Cardiac fibroblast (primary cell): ENCODE measurements at places on chromosomes 7 and 10.
A peak's percentile ranks its signal among the peaks of the same experiment; 100 is the strongest.

GRCh38 chr10:32393911-32394310, 47.0 kb upstream of the EPC1 start:
- no peak for DNase-seq

- DNase-seq, result no peak
Observed at GRCh38 chr7:117470777-117471176, 9.0 kb upstream of the CFTR start.

GRCh38 chr10:76242956-76243355, 811.5 kb downstream of the LRMDA start:
- DNase-seq, result no peak

DNA sequence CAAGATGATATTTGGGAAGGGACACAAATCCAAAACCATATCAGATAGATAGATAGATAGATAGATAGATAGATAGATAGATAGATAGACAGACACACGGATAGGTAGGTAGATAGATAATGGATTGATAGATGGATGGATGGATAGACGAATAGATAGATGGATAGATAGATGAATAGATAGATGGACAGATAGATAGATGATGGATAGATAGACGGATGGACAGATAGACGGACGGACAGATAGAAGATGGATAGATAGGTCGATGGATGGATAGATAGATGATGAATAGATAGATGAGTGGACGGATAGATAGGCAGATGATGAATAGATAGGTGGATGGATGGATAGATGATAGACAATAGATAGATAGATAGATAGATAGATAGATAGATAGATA, 39.8 kb downstream of the NPTX2 start:
- DNase-seq, result no peak

DNA sequence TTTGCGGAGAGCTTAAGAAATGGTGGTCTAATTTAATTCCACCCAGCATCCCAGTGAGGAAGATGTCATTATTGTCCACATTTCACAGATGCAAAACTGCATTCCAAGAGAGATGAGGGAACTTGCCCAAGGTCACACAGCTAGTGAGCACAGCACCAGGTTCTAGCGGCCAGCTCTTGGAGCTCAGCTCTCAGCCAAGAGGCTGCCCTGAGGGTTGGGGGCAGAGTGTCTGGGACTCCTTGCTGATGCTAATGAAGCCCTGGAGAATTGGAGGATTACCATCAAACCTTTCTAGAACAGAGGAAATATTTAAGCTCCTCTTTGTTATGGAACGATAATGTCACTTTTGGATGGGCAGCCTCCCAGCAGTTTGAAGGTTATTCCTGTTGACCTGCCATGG, 48.0 kb downstream of the PLPP4 start:
- no peak for DNase-seq

DNA sequence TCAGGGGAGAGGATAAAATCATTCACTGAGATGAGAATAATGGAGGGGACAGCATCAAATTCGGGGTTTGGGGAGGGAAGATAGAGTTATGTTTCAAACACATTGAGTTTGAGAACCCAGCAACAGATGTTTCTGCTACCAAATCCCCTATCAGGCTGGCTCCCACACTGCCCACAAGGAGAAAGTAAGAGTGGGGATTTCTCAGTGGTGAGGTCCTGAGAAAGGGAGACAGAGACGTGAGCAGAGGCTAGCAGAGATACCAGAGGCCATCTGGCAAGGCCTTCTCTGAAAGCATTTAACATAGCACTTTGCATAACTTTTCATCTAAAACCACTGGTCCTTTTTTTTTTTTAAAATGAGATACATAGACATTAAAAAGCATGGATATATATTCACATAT, 7.8 kb upstream of the SLF2 start:
- no peak for DNase-seq

DNA sequence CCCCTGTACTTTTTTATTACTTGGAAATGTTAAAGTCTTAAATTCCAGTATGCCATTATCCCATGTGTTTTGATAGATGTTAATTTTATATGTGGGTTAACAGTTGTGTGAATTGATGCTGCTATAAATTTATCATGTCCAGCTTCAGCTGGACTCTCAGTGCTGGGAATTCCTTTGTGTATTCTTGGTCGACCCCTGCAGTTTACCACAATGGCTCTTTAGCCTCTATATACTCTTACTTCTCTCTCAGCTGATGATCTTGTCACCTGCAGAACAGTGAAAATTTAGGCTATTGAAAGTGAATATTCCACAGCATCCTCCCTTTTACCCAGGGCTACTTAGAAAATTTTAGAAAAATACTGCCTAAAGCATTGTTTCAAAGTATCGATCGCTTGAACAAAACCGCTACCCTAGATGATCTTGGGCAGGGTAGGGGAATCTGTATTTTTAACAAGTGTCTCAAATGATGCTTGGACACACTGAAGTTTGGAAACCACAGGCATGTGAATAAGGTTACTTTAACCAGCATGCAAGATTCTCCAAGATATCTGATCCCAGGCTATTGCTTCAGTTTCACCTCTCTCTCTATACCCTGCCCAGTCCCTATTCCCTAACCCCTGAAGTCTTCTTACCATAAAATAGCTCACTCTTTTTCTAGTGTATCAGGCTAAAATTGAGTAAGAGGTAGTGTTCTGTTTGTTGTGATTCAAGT, 25.4 kb downstream of the LCOR start:
- DNase-seq, result no peak

- no peak for DNase-seq
Observed at GRCh38 chr7:96527133-96527827, 182.4 kb downstream of the SEM1 start.

DNA sequence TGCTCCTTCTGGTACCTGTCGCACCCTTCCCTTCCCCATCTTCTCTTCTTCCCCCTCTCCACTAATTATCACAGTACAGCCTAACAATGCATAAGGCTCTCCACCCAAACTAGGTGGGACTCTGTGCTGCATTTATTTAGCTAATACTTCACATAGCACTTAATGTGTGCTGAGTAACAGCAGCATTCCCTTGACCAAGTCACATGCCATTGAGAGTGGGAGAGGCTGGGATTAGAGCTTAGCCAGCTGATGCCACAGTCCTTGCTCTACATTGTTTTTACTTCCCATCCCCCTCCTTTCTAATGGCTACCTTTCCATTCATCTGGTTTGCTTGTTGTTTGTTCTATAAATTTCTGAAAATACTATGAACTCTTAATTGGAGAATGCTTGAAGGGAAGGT, 426.9 kb downstream of the LRMDA start:
- DNase-seq, result no peak

DNA sequence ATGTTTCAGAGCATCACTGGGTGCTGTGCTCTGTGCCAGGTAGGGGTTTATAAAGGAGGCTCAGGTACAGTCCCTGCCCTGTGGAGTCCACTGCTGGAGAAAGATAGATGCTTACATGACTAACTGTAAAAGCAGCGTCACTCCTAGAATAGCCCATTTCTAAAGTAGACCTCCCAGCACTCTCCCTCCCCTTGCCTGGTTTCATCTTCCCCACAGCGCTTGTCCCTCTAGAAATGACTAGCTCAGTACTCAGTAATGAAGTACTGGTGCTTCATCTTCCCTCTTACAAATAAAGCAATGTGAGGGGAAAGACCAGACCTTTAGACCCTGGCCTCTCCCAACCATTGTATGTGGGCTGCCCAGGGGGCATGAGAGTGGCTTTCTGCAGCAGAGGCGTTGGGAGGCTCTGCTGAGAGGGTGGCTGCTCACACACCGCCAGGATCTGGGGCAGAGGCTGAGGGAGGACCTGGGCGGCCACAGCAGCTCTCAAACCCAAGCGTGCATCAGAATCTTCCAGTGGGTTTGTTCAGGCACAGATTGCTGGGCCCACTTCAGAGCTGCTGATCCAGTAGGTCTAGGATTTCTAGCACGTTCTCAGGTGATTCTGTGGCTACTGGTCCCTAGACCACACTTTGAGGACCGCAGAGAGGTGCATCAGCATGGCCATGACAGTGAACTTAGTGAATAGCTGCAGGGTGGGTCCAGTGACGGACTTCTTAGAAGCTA, 110.3 kb upstream of the ANLN start:
- no peak for DNase-seq

GRCh38 chr7:101882595-101883564, 65.5 kb downstream of the CUX1 start:
- peak; percentile 99 for DNase-seq

DNA sequence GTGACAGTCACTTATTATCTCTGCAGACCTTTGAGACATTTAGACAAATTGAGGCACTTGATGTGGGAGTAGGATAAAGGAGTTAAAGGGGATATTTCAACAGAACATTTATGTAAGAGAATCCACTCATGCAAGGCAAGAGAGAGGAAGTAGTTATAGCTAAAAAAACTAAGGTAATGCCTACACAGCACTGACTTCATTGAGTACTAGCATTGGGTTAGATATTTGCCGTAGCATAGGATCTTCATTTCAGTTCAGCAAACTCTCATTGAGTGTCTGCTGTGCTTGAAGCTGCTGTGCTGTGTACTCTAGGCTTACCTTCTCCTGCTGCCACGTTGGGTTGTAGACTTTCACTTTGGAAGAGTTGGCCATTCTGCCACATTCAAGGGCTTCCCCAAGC, 10.5 kb upstream of the ENTPD1 start:
- DNase-seq, result no peak

GRCh38 chr10:25952857-25953256, 18.8 kb downstream of the MYO3A start:
- no peak for DNase-seq

GRCh38 chr10:52437205-52437646, 123.1 kb downstream of the DKK1 start:
- no peak for DNase-seq

GRCh38 chr7:29808075-29808801, 1.9 kb downstream of the WIPF3 start:
- no peak for DNase-seq

DNA sequence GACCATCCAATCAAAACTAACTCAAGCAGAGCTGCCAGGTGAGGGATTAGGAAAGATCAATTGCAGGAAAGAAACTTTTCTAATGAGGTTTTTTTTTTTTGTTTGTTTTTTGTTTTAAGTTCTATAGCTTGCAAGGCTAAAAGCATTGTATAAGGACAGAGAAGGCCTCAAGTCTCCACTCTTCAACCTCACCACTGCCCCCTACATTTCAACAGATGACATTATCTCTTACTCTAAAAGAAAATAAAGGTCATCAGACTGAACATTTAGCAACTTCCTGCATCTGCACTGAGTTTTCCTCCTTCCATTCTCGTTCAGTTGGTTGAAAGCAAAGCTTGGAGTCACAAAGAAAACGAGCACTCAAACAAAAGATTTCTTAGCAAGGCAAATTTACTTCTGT, 45.2 kb upstream of the EXOC4 start:
- DNase-seq, result peak; percentile 9

GRCh38 chr10:48527756-48528155, 77.1 kb downstream of the ARHGAP22 start:
- no peak for DNase-seq

DNA sequence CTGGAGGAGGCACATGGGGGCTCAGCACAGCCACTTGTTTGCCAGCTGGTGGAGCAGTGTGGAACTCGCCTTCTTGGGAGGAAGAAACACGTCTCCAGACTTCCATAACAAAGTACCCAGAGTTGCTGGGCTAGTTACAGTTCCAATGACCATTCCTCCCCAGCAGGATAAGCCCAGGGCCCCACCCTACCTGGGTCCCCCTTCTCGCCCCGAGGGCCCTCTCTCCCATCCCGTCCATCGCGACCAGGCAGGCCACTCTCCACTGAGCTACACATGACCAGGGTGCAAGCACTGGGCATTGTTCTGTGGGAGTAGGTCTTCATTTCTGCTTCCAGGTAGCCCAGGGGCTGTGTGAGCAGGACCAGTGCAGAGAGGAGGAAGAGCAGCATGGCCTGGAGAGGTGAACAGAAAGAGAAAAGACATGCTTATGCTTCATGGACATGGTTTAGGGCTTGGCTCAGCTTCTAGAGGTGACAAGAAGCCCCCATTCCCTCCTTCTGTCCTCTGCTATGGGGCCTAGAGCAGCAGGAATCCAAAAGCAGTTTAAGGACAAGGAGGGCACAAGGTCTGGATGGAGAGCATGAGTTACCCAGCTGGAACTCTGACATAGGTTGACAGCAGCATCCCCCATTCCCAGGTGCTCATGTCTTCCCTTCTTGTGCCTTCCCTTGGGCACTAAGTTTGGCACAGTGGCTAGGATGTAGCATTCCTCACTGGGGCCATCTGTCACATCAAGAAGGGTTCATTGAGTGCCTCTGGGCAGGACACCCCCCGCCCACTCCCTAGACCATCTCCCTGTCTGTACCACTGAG, 2.4 kb downstream of the SFTPD start:
- DNase-seq, result no peak

DNA sequence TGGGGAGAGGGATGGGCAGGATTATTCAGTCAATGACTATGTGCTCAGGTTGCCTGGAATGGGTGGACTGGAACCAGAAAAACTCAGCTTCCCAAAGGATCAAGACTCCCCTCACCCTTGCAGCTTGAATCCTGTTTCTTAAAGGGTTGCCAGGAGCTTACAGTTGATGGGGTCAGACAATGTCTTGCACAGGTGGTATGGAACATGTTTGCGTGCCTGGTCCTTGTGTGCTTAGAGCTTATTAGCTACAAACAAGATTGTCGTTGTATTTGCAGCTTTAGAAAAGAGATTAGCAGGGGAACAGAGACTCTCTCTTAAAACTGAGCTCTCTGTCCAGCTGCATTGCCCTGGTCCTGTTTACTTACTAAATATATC, 56.9 kb downstream of the PRR15 start:
- DNase-seq, result no peak

DNA sequence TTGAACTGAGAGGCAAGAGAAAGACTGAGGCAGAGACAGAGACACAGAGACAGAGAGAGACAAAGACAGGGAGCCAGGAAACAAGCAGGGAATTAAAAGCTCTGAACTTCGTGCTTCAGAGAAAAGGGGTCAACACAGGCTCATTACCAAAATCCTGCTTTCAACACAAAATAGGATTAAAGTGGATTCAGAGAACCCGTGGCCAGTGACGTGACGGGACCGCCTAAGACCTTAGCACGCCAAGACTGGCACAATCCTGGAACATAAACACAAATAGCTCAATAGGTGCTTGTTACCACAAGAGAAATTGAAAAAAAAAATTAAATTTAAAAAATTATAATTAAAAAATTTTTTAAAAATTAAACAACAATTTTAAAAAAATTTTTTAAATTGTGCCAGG, 21.5 kb downstream of the ASB13 start:
- no peak for DNase-seq

- DNase-seq, result no peak
Observed at GRCh38 chr10:110225441-110225755, 18.0 kb downstream of the MXI1 start.

DNA sequence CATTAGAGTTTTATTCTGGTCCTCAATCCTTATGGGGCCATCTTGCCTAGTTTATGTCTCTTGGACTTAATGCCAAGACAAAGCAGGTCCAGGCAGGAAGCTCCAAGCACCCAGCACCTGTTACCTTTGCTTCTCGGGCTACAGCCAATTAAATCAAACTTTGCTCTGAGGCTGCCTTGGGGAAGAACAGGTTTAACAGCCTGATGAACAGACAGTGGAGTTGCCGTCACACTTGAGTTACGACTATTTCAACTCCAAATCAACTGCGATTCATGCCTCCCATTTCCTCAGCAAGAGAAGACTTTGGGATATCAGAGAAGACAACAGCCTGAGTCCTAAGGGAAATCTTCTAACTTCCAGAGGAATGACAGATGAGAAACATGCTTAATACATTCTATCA, 62.2 kb downstream of the XPNPEP1 start:
- no peak for DNase-seq
